Right cardiac atrium (tissue), 5 donors: ENCODE measurements at places on chromosomes 4 and X. TPM values are rescaled to one million over a fixed set of nuclear protein-coding genes. Genes with fewer than 3 reads are reported as not detected.

DNA sequence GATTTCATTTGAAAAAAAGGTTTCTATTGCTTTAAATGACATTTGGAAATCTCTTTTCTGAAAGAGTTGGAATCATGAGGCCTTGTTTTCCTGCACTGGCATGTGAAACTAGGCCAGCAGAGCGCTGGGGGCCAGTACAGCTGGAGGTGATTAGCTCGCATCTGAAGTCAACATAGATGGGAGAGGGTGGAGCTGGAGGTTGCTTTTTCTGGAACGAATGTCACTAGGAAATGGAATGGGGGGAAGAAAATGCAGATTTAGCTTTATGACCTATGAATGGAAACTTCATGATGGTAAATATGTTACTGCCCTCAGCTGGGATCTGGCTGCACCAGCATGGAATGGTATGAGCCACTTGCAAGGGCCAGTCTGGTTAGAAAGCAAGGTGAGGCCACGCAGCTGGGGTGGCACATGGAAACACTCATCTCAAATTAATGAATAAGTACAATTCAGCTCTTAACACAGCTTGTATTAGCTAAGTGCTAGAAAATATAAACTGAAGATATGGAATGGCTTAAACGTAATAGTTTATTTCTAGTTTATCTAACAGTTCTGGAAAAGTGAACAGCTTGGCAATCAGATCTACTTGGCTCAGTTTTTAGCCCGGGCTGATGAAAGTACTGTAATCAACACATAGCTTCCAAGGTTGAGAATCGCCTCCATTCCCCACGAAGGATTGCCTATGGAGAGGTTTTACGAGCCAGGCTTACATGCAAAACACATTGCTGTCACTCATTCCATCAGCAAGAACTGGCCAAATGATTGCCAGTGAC, 32.5 kb downstream of the SLC10A6 start:
- DNase-seq = peak; percentile 65

- no peak for DNase-seq
Measured at GRCh38 chrX:119622356-119623232, 16.4 kb upstream of the NKRF start.

DNA sequence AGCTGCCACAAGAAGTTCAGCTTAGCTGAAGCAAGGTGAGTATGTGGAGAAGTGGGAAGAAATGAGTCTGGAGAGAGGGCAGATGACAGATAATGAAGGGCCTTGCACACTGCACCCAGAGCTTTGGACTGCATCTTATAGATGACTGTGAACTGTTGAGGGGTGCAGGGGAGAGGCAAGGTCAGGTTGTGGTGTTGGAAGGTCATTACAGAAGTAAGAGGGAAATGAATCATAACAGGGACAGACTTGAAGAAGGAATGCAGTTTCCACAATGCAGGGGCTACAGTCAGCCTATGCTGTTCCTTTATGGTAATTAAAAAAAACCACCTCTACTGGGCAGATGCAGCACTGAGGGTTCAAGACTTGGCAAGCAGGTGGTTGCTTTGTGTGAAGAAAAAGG, 4.8 kb upstream of the IGFBP7 start:
- no peak for DNase-seq

- DNase-seq = no peak
Measured at GRCh38 chr4:41652971-41653370, 95.6 kb downstream of the PHOX2B start.

GRCh38 chr4:151668689-151669402, 92.0 kb downstream of the GATB start:
- DNase-seq = no peak

DNA sequence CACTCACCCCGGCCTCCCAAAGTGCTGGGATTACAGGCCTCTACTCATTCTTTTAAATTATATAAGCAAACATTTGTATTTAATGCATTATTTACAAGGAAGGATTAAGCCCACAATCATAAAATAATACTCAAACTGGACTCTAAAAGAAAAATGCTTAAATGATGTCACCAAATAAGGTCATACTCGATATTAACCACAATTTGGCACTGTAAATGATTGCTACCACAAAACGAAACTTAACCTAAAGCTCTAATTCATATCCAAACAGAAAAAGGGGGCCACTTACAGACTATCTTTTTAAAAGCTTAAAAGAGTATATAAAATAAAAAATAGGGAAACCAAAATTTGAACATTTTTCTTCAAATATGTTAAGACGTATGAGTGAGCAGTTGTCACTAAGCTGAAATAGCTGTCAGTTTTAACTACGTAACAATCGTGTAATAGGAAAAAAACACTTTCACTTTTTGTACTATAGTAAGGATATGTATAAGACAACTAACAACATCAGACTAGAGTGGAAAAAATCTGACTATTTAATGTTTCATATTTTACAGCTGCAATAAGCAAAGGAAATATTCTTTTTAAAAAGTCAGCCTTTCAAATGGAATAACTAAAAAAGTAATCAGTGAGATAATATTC, 108.2 kb upstream of the GPR34 start:
- DNase-seq = no peak

- DNase-seq = no peak
Measured at GRCh38 chrX:151698485-151698884, 3.2 kb downstream of the PRRG3 start.

The AIMP1 gene
- 31.1 TPM for total RNA-seq

- DNase-seq = no peak
Measured at GRCh38 chr4:77576351-77576750, 29.3 kb upstream of the CXCL13 start.

The SAGE1 gene
- total RNA-seq = not detected

The NOX1 gene
- not detected for total RNA-seq

The APBB2 gene
- total RNA-seq = 37.0 TPM

DNA sequence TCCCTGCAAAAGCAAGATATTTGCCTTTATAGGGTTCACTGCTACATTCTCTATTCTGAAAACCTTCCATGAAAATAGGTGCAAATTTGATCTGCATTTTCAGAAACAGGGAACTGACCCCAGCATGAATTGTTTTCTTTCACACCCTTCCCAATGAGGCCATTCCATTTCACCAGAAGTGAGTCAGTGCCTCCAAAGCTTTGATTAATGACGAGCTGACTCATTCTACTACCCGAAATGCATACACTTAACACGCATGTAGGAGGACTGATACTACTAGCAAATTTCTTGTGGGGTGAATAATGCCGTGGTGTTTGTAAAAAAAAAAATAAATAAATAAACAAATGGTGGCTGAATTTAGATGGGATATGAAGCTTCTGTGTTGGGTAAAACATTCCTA, 146.9 kb upstream of the FGF13 start:
- no peak for DNase-seq
